ENCODE measurements at places on chromosomes 12 and 14.

DNA sequence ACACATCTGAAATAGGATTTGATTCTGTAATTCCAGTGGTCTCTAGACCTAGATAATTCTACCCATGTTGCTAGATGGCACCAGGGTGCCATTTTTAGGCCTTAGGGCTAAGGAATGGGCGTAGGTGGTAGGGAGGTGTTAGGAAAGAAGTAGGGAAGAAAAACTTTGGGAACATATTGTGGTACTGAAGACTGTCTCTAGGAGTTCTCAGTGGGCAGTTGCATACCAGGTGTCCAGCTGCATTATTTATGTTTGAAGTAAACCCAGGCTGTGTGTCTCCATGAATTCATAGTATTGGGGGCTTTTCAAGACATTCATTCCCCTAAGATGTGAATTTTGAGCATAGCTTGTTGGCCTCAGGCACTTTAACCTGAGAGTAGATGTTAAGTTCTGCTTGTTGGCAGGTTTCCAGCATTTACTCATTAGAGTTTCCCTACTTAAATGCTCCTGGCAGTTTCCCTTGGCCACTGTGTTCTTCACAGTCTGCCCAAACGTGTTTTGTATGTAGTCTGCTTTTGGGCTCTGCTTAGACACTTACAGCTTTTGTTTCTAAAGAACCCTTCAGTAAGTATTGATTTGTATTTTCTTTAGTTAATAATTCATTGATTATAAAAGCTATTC is 31.5 kb upstream of the CCT2 start:
- DNase-seq = no peak
- no peaks in the 10 kb centered on the region for H3K27me3 ChIP-seq
- no peak overlapping the region for H3K27ac ChIP-seq
- peaks cover 3% of the 10 kb centered on the region for H3K36me3 ChIP-seq
- H3K4me1 ChIP-seq = no peaks in the 10 kb centered on the region

DNA sequence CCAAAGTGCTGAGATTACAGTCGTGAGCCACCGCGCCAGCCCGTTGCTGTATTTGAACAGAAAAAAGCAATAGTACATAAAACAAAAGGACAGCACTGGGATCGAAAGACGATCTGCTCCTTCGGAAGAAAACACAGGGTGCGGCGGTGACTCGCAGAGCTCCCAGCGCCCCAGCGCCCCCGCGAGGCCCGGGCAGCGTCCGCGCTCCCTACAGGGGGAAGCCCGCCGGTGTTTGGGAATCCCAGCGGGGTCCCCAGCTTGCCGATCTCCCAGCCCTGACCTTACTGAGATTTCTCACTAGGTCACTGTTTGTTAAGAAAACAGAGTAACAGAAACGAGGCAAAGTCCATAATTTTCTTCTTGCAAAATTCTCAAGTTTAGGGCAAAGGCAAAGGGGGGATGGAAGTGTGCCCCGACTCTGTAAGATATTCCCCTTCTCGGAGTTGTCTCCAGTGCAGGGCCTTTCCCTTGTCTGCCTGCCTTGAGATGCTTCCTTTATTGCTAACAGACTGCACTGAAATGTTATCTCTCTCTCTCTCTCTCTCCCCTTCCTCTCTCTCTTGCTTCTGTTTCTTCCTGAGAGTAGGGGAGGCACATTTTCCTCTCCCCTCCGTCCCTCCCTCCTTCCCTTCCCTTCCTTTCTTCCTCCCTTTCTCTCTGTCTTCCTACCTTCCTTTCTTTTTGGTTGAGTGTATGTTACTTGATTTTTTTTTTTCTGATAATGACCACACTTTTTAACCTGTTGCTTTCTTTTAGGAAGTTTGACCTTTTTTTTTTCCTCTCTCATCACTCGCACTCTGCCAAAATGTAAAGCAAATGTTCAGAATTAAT is 91.9 kb downstream of the TMEM30B start:
- peaks cover 12% of the 10 kb centered on the region for H3K4me1 ChIP-seq
- H3K27me3 ChIP-seq = peaks cover 38% of the 10 kb centered on the region
- no peaks in the 10 kb centered on the region for H3K36me3 ChIP-seq
- DNase-seq = peak; percentile 34
- peak overlapping the region; percentile 75 for H3K4me3 ChIP-seq
- no peak overlapping the region for H3K27ac ChIP-seq

DNA sequence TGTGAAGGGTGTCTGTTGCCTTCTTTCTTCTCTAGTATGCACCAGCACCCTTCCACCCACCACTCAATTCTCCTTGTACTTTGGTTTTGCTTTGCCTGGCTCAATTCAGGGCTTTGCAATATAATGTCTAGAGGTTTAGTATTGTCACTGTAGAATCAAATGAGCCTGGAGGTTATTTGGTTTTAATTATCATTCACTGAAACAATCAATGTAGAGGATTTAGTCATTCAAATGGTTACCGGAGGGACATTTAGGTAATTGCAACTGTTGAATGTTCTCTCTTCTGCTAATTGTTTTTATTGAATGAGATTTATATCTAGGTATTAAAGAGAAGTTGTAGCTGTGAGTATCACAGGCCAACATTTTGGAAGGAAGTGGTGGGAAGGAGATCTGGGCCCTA is 29.3 kb upstream of the NFKBIA start:
- no peak overlapping the region for H3K4me3 ChIP-seq
- H3K27me3 ChIP-seq = no peaks in the 10 kb centered on the region
- no peaks in the 10 kb centered on the region for H3K36me3 ChIP-seq
- no peak for DNase-seq

GRCh38 chr12:121804417-121805111 is 755 bp downstream of the SETD1B start:
- H3K36me3 ChIP-seq = peaks cover 40% of the 10 kb centered on the region
- H3K4me1 ChIP-seq = peaks cover 19% of the 10 kb centered on the region
- no peaks in the 10 kb centered on the region for H3K27me3 ChIP-seq
- no peak for DNase-seq
- peak overlapping the region; percentile 97 for H3K27ac ChIP-seq

DNA sequence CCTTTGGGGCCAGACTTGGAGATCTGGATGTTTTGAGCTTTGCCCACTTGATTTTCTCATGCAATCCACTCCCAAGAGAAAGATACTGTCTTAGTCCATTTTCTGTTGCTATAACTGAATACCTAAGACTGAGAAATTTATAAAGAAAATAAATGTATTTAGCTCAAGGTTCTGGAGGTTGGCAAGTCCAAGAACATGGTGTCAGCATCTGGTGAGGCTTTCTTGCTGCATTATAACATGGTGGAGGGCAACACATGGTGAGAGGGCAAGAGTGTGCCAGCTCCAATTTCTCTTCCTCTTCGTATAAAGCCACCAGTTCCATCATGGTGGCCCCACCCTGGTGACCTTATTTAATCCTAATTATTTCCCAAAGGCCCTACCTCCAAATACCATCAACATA is 39.6 kb upstream of the NFKBIA start:
- no peak overlapping the region for H3K27ac ChIP-seq
- no peaks in the 10 kb centered on the region for H3K36me3 ChIP-seq
- H3K4me3 ChIP-seq = no peak overlapping the region
- H3K27me3 ChIP-seq = peaks cover 2% of the 10 kb centered on the region
- no peaks in the 10 kb centered on the region for H3K4me1 ChIP-seq
- DNase-seq = no peak

DNA sequence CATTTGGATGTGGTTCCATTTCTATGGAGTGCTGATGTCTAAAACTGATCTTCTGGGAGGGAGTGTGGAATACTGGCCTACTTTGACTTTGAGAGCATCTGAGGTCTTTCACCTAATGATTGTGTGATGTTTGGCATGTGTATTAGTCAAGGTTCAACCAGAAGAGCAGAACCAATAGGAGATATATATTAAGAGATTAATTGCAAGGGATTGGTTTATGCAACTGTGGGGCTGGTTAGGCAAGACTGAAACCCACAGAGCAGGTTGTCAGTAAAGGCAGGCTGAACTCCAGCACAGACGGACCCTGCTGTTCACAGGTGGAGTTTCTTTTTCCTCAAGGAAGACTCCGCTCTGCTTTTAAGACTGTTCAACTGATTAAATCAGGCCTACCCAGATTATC is 11.6 kb downstream of the BMAL2 start:
- peaks cover 2% of the 10 kb centered on the region for H3K4me1 ChIP-seq
- DNase-seq = no peak
- no peaks in the 10 kb centered on the region for H3K36me3 ChIP-seq
- no peak overlapping the region for H3K4me3 ChIP-seq
- H3K27me3 ChIP-seq = no peaks in the 10 kb centered on the region
- no peak overlapping the region for H3K27ac ChIP-seq

DNA sequence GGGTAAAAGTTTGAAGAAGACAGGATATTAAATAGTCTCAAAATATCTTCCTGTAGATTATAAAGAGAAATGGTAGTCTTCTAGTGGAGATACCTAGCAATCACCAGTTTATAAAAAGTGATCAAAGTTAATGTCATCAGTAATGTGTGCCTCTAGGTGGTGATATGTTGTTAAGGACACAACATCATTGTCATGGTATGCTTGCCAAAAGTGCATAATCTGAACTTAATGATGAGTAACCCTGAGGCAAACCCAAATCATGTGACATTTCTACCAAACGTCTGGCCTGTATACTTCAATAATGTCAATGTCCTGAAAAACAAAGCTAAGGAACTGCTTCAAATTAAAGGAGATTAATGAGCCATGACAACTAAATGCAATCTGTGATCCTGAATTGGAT is 214.7 kb downstream of the PHLDA1 start:
- H3K36me3 ChIP-seq = no peaks in the 10 kb centered on the region
- H3K4me3 ChIP-seq = no peak overlapping the region
- no peak for DNase-seq
- H3K27me3 ChIP-seq = peaks cover 13% of the 10 kb centered on the region
- no peak overlapping the region for H3K27ac ChIP-seq
- H3K4me1 ChIP-seq = peaks cover 10% of the 10 kb centered on the region

Data from T-helper 2 cell treated with Interferon-gamma antibody and Interleukin-4, amounts not matched to agents 5 μg/mL and 100 μg/mL, for 36 hours (primary cell).